ENCODE measurements at places on chromosomes 2 and 18. TPM values are rescaled to one million over a fixed set of nuclear protein-coding genes. Genes with fewer than 3 reads are reported as not detected.

- DNase-seq: no peak
Measured at GRCh38 chr18:79490626-79491041, 94.9 kb downstream of the NFATC1 start.

- DNase-seq: no peak
Measured at GRCh38 chr2:159442159-159442852, 155.8 kb upstream of the WDSUB1 start.

DNA sequence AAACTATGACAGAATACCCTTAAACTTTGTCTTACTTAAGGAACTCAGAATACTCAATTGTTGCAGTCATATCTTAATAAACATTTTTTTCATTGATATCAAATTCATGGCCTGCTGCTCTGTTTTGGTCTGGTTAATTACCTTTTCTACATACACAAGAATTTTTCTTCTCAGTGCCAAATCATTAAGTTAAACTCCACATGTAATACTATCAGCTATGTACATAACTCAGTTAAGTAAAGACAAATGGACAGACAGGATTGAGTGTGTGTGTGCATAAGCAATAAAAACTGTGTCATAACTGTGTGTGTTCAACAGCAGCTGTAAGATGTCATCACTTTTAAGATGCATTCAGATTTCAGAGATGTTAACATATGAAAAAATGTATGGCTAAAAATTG lies 34.4 kb downstream of the VRK2 start:
- no peak for DNase-seq

GRCh38 chr2:121627525-121628050 lies 21.7 kb downstream of the CLASP1 start:
- DNase-seq: no peak

DNA sequence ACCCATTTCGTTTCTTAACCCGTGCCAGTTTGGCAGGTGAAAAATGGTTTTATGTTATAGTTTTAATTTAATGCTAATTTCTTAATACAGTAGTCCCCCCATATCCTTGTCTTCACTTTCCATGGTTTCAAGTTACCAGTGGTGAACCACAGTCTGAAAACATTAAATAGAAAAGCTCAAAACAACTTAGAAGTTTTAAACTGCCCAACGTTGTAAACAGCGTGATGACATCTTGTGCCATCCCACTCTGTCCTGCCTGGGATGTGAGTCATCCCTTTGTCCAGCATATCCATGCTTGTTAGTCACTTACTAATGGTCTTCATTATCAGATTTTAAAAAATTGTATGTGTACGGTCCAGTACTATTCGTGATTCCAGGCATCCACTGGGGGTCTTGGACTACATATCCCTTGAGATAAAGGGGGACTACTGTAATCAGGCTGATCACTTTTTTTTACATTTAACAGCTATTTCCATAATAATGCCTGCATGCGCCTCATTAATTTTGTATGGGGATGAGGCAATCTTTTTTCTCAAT lies 31.9 kb downstream of the SLC66A3 start:
- DNase-seq: peak; percentile 3

- DNase-seq: no peak
Measured at GRCh38 chr2:134581877-134582546, 136.8 kb downstream of the TMEM163 start.

DNA sequence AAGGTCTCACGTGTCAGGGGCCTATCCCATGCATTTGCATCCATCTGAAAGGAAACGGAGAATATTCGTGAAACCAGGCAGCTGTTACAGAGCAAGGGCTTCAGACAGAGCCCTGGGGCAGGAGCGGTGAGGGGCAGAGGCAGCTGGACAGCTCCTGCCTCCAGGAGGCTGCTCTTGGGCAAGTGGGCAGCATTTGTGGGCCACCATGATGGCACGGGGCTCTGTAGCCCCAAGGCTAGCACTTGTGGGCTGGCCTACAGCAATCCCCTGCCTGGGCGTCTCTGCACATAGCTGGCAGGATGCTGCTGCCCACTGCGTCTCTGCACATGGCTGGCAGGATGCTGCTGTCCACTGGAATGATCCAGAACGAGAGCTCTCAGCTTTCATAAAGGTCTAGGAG lies 52.8 kb upstream of the PTMA start:
- no peak for DNase-seq

The CYS1 gene
- 20.8 TPM for total RNA-seq

The ACMSD gene
- 0.29 TPM for total RNA-seq

The ZSWIM2 gene
- not detected for total RNA-seq

All from epithelial cell of proximal tubule (primary cell).